ENCODE measurements at places on chromosomes 1 and 21.

GRCh38 chr21:30981403-30981802, 56.9 kb downstream of the KRTAP19-8 start:
- DNase-seq = no peak

DNA sequence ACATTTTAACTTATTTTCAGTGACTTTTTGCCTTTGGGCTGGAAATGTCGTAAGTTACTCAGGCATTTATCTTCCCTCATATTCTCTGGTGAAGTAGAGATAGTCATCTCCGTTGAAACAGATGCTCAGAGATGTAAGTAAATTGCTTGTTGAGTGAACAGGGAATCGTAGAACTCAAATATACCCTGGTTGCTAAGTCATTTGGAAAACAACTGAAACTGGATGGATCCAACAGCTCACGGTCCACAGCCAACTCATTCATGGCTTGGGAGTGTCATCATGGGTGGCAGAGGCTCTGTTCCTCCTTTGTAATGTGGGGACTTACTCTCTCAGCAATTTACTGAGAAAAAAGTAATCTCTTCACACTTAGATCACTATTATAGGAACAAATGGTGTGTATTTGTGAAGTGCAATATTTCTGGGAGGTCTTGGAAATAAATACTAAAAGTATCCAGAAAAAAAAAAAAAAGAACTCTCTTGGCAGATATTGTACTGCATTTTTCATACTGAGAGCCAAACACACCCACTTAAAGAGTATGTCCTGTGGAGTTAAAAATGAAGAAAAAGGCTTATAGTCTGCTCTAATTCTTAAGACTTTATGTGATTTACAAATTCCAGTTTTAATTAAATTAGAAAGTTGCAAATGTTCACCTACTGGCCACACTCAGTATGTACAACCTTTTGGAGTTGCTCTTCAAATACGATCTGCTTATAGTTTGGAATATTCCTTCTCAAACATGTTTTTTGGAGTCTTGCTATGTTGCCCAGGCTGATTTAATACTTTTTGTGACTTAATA, 107.4 kb downstream of the LEPR start:
- no peak for DNase-seq

DNA sequence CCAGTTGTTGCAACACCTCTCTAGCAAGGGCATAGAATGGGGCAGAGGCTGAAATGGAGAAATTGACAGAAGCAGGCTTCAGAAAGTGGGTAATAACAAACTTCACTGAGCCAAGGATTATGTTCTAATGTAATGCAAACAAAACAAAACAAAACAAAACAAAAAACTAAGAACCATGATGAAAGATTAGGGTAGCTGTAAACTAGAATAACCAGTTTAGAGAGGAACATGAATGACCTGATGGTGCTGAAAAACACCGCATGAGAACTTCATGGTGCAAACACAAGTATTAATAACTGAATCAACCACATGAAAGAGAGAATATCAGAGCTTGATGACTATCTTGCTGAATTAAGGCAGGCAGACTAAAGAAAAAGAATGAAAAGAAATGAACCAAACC, 1707.7 kb downstream of the BRINP3 start:
- DNase-seq = no peak

GRCh38 chr1:83497563-83497962, 501.4 kb downstream of the TTLL7 start:
- no peak for DNase-seq

- DNase-seq = no peak
Measured at GRCh38 chr21:41630249-41630648, 122.3 kb upstream of the TMPRSS2 start.

- peak; percentile 63 for DNase-seq
Measured at GRCh38 chr1:14924455-14925331, 228.9 kb upstream of the TMEM51 start.

- no peak for DNase-seq
Measured at GRCh38 chr1:29984862-29985605, 738.4 kb downstream of the MATN1 start.

DNA sequence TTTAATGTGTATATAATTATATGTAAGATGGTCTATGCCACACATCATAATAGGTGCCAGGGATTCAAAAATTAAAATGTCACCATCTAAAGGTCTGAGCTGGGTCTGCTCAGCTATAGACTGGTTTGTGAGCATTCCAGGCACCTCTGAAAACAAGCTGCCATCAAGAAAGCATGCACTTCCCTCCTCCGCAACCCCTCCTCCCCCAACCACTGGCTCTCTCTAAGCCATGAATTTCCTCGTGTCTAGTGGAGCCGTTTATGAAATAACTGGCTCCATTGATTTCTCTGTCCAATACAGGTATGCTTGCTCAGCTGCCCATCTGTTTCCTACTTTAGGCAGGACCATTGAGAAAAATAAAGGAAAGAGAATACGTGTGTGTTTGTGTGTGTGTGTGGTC, 522.6 kb upstream of the PLXNA2 start:
- DNase-seq = no peak

GRCh38 chr1:21317035-21317689, 26.9 kb upstream of the ECE1 start:
- no peak for DNase-seq

DNA sequence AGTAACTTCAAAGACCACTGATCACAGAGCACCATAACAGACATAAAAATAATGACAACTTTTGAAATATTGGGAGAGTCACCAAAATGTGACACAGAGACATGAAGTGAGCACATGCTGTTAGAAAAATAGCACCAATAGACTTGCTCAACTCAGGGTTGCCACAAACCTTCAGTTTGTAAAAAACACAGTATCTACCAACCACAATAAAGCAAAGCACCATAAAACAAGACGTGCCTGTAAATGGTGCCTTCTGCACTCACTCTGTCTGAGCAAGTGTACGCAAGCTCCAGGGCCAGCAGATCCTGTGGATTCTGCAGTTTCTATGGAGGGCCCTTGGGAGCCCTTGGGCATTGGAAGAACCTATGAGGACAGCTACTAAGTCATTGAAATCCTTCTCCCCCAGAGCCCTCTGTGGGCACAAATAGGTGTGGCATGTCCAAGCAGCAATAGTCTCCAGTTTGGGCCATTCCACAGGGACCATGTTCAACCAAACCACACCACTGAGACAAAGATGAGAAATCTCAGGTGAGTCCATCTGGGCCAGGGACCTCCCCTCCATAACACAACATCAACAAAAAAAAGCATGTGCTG, 116.9 kb upstream of the RAB4A start:
- DNase-seq = no peak

- DNase-seq = no peak
Measured at GRCh38 chr1:178371235-178371634, 125.5 kb downstream of the CLEC20A start.

DNA sequence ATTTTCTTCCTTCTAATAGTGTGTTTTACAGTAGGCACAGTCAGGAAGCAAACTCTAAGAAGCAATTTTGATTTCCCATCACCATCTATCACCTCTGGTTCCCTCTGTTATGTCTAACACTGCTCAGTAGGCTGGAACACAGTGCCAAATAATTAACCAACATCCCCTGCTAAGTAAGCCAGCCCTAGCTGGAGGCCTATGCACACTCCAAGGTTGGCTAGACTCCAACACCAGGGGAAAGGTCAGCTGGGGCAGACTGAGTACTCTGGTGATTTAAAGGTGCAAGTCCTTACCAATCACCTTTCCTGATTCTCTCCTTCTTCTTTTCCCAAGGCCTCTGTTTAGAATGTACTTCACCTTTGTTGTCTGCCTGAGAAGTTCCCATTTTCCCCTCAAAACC, 46.5 kb upstream of the BEND5 start:
- no peak for DNase-seq

GRCh38 chr1:51957618-51958017, 32.9 kb downstream of the RAB3B start:
- DNase-seq = no peak

GRCh38 chr1:32957017-32957416, 7.6 kb downstream of the RNF19B start:
- no peak for DNase-seq

DNA sequence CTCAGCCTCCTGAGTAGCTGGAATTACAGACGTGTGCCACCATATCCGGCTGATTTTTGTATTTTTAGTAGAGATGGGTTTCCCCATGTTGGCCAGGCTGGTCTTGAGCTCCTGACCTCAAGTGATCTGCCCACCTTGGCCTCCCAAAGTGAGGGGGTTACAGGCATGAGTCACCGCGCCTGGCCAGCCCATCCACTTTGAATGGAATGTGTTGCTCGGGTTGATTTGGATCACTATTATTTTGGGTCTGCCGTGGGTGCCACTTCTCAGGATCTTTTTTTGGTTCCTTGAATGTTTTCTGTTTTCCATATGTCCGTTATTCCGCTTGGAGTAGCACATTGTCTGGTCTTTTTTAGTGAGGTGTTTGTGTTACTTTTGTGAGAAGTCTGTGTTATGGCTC, 17.0 kb downstream of the PCNT start:
- no peak for DNase-seq

DNA sequence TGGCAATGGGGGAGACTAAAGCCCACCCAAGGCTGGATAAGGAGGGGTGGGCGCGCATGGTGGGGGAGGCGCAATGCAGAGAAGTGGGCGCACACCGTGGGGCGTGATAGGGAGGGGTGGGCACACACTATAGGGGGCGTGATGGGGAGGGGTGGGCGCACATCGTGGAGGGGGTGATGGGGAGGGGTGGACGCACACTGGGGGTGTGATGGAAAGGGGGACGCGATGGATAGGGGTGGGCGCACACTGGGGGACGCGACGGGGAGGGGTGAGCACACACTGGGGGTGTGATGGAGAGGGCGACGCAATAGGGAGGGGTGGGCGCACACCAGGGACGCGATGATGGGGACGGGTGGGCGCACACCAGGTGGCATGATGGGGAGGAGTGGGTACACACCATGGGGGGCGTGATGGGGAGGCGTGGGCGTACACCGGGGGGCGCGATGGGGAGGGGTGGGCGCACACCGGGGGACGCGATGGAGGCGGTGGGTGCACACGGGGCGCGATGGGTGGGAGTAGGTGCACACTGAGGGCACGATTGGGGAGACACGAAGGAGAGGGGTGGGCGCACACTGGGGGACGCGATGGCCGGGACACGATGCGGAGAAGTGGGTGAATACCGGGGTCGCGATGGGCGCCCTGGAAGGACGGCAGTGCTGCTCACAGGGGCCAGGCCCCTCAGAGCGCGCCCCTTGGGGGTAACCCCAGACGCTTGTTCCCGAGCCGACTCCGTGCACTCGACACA, 929 bp downstream of the SUMO3 start:
- no peak for DNase-seq

All from breast epithelium (tissue), 4 donors.